HT-29 (cell line): ENCODE measurements at places on chromosomes 16 and 17.

- no peak for DNase-seq
These were observed 79.3 kb downstream of the MRC2 start for GRCh38 chr17:62706598-62707424.

DNA sequence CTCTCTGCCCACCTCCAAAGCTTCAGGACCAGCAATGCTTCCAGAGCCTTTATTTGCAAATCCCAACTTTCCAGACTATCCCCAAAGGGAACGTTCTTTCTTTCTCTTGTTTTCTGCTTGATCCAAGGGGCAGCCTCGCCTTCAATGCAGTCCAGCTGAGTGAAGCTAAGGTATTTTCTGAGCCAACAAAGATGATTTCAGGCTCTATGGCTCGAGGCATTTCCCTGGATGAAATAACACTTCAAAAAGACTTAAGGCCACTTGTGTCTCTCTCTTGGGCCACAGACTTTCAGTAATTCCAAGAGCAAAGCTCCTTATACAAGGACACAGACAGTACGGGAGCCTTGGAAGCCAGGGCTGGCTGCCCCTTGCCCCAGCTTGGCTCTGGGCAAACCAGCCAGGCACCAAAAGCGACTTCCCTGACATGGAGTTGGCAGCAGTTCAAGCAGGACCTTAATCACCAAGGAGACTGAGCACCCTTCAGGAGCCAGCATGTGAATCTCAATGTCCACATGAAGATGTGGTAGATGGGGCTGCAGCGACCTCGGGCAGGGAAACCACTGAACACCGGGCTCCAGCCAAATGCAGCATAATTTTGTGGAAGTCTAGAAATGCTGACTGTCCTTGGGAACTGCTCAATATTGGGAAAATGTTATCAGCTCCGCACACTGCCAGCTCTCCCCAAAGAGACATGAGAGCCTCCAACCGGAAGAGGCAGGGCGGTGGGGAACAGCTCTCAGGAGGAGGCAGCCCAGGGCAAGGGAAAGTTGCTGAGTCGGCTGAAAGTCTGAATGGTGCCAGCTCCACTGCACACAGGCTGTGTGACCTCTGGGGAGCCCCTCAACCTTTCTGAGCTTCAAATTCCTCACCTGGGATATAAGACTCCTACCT, 39.0 kb downstream of the TK2 start:
- DNase-seq: peak; percentile 81

DNA sequence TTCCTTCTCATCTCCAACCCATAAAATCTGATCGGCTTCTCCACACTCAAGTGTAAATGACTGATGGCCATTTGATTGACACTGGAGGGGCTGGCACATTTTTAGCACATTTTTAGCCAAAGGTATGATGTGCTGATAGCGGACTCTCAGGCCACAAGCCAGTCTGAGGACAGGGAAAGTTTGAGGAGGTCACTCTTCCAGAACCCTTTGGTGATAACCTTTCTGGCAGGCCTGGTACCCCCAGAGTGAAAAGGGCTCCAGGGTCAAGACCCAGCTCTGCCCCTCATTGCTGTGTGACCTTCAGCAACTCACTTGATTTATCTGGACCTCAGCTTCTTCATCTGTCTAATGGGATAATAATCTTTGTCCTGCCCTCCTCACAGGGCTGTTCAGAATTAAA, 1.7 kb upstream of the NLRC5 start:
- DNase-seq: no peak

GRCh38 chr16:80932708-80933095, 74.0 kb downstream of the CMC2 start:
- no peak for DNase-seq

- DNase-seq: peak; percentile 65
These were observed 8.6 kb upstream of the ABCC3 start for GRCh38 chr17:50626037-50626574.

GRCh38 chr16:78129349-78129748, 29.9 kb downstream of the WWOX start:
- DNase-seq: no peak

DNA sequence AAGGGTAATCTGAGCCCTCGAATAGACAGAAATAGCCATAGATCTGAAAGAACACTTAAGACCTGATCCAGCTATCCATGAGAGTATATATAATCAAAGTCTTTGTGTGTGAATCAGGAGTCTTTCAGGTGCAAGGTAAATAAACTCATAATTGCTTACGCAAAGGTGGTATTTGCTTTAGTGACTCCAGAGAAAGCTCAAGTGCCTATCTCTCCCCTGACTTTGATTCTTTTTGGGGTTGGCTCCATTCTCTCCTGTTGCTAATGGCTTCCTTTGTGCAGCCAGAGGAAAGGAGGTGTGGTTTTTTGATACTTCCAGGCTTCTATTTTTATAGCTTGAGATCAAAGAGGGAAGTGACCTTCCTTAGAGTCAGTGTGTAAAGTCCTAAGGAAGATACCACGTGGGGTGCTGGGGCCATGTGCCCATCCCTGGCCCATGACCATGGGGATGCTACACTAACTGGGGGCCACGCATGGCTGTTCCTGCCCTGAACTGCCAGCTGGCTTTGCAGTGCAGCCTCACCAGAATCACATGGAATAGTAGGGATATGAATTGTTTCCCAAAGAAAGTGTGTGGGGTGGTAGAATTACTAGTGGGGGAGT, 45.8 kb downstream of the TENT4B start:
- DNase-seq: no peak

- no peak for DNase-seq
These were observed 30.9 kb downstream of the ABCC1 start for GRCh38 chr16:15980329-15980728.

DNA sequence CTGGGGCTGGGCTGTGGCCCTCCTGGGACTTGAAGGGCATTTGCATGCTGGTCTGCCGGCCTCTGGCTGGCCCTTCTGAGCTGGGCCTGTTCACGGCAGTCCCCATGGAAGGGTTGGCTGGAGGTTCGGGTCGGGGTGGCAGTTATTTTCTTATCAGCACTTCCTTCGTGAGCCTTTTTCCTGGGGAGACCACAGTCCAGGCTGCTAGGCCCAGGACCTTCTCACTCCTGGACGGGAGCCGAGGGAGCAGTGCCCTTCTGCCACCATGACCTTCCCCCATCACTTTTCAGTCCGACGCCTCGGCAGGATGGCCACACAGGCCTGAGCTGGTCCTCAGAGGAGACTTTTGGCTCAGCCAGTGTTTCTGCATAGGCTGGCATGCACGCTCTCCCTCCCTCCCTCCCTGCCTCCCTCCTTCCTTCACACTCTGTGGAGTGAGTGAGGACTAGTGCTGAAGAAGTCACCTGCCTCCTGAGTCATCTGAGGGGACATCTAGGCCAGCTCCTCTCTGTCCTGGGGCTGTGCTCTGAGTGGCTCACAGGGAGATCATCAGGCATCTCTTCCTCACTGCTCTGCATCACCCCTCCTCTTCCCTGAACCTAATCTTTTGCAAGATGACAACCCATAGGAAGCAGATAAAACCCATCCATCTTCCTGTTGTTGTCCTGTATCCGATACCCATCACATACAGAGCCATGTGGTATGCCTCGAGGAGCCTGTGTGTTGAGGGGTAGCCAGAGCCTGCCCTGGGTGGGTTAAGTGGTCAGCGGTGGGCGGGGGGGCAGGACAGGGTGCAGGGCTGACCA, 109.7 kb downstream of the RAP1GAP2 start:
- DNase-seq: no peak

DNA sequence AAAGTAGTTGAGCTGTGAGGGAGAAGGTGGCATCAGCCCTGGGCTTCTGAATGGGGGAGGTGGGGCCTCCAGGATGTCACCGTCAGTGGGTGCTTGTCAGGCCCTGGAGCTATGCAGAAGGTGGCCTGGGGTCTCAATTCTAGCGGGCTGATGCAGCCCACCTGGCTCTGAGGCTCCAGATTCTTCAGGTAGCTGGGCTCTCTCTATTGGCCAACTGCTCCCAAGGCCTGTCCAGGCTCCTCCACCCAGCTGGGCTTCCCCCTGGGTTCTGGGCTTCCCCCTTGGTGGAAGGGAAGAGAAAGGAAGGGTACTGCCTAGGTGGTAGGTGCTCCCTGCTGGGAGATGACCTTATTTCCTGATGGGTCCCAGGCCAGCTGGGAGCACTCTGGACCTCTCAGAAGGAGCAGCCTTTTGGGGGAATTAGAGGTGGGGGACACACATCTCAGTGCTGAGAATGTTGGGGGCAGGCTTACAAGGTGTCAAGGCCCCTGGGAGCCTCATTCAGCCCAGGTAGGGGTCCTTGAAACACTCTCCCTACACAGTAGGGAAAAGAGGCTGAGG, 1728.3 kb downstream of the TP53TG3F start:
- DNase-seq: no peak

DNA sequence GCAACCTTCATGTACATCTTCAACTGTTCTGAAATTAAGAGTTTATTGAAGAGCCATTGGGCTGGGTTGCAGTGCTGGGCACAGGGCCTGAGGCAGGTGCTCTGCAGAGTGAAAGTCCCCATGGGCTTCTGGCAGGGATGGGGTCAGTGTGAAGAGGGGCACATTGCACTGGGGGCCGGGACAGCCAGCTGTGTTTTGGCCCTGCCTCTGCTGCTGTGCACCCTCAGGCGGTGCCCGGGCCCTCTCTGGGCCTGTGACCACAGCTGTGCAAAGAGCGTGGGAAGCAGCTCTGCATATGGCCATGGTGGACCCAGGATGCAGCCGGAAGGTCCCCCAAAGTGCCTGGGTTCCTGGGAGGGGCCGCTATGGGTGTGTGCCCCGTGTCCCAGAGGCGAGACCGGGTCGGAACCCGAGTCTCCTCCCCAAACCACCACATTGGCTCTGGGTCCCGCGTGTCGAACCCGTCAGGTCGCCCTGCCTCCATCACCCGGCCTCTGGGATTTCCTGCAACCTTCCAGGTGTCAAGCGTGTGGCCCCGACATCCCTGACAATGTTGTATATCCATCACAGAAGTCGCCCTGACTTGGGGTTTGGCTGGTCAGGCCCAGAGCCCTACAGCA, 38.2 kb upstream of the ZNF469 start:
- DNase-seq: no peak

DNA sequence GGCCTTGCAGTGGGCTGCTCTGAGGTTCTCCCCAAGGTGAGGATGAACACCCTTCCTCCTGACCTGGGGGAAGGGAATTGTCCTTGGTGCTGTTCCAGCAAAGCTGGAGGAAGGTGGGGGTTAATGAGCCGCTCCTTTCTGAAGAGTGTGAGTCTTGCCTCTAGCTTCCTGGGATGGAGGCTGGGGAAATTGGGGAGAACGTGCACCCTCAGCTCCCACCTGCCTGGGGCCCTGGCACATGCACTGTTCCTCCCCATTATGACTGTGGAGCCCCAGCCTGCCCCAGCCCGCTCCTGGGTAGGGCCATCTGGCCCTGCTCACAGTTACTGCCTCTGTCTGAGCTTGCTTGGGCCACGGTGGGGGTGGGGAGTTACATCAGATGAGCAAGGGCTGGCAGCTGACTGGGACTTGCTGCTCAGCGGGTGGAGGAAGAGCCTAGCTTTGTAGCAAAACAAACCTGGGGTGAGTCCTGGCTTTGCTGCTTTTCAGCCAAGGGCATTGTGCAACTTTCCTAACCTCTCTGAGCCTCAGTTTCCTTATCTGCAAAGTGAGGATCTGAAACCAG, 11.1 kb downstream of the TNS4 start:
- DNase-seq: no peak
